ENCODE measurements at places on chromosomes 13 and 19.

DNA sequence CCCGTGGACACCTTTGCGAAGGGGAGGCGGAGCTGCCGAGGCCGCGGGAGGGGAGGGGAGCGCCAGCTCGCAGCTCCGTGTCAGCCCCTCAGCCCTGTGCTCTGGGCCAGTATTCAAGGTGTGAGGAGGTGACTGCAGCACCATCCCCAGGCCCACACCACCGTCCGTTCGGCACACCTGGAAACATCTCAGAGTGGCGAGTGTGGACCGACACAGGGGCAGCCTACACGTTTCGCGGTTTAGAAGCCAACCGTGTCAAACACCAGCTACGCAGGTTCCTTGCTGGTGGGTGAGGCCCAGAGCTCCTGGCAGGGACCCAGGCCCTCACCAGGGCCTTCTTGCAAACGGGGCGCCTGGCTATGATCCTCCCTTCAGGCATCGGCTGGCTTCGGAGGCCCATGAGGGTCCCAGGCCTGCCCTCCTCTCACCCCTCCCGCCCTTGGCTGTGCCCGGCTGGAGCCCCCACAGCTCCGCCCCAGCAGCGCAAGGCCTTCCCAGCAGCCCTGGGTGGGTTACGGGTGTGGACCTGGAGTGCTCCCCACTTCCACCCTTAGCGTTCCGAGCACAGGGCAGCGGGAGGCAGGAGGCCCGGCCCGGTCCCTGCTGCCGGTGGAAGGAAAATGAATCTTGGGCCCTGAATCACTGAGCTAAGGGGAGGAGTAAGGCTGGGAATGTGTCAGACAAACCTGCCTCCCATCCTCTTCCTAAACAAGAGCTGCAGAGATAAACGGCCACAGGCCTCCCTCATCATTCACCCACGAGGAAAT is 1.2 kb downstream of the C13orf46 start:
- no peak for DNase-seq

DNA sequence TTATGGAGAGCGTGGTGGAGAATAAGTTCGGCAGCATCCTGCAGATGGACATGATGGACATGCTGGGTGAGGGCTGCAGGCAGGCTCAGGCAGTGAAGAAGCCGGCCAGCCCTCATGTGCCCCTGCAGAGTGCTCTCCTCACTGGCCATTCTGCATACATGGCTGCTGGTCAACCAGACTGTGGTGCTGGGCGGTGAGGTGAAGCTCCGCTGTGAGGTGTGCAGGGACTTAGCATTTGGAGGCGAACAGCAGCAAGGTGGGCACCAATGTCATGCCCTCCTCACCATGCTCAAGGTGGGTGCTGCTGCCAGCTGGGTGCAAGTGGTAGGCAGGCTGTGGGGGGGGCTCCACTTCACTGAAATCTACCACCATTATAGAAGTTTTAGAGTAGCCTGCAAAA is 5.7 kb upstream of the ZNF492 start:
- no peak for DNase-seq

DNA sequence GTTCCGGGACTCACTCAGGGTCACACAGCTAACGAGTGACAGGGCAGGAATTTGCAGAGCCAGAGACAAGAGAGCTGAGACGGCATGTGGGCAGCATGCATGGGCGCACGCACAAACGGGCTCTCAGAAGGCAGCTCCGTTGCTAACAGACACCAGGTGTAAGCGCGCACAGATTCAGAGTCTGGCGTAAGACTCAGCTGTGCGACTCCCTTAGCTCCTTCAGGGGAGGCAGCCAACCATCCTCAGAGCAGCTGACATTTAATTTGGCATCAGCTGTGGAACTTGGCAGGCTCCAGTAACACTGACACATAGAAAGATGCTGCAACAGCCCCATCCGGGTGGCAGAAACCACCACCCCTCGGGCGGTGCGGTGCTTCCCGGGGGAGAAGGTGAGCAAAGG is 7.5 kb upstream of the TM6SF2 start:
- DNase-seq, result peak; percentile 19

DNA sequence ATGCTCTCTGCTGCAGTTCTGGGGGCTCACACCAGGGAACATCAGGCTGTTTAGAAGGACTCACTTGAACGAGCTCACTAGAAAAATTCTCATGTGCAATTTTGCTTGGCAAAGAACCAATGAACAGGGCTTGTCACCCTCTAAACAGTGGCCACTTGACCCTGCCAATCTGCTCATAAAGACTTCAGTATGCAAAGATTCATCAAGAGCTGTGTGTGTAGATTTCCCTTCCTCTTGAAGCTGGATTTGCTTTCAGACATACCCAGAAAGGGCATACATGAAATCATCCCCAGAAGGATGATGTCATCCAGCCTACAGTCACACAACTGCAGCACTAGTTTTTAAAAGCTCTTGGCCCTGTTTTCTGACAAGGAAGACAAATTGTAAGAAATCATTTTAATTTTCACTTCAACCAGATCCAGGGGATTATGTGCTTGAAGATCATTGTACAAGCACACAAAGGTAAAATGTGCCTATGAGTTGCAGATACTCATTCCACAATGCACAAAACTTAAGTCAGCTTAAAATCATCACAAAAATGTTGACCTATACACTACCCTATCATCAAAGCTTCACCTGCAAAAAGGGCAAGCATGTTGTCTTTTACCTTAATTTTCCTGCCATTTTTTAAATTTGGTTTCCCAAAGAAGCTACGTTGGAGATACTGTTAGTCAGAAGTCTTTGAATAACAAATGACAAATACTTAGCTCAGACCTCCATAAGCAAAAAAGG is 5.2 kb upstream of the STK24 start:
- no peak for DNase-seq

GRCh38 chr19:21483589-21484170 is 21.7 kb upstream of the ZNF429 start:
- DNase-seq, result no peak

DNA sequence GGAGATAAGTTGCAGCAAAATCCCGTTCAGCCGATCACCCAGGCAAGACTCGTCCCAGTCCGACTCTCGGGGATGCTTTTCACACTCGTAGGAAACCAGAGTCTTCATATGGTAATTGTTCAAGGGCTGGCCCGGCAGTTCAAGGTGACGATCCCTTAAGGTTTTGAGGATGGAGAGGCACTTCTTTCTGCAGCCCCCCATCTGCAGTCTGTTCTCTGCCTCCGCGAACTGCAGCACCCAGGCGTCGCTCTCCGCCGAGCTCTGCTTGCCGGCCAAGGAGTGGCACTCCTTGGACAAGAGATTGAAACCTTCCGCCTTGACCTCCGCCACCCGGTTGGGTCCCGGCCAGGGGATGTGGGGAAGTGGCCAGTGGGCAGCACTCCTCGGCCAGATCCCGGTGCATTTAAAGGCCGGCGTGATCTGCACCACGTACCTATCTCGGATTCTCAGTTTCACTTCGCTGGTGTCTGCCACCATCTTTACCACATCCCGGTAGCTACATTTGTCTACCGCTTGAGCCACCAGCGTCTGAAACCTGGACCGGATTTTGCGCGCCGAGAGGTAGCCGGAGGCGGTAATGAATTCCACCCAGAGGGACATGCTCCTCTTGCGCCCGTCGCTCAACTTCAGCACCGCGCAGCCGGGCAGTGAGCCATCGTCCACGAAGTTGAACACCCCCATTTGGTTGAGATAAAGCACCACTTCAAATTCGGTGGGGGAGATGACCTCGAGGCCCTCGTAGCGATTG is 1.1 kb downstream of the MAB21L1 start:
- no peak for DNase-seq

GRCh38 chr13:26941345-26942174 is 181.0 kb upstream of the GPR12 start:
- no peak for DNase-seq

DNA sequence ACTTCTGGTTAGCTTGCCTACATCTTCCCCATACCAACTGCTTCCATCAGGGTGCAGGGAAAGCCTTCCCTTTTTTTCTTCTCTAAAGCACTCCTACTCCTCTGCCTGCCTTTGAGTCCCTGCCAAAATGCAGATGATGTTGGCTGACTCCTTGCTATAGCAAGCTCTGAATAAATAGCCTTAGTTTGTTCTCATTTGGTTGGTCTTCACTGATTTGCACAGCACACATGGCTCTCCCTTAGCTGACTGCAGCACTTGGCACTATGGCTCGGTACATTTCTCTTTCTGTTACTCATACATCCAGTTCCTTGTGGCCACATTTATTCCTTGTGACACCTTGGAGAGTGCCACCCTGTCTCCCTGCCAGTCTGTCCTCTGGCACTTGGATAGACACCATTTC is 249.8 kb downstream of the DCLK1 start:
- DNase-seq, result peak; percentile 88

GRCh38 chr13:40445557-40445990 is 220.9 kb downstream of the FOXO1 start:
- no peak for DNase-seq

GRCh38 chr13:112333756-112334543 is 42.2 kb upstream of the SPACA7 start:
- no peak for DNase-seq

- DNase-seq, result no peak
Observed at GRCh38 chr19:23281663-23282276, 31.6 kb upstream of the ZNF724 start.

GRCh38 chr13:93226065-93226622 is 463 bp upstream of the GPC6 start:
- no peak for DNase-seq

GRCh38 chr13:92028695-92029094 is 630.3 kb downstream of the GPC5 start:
- DNase-seq, result no peak

GRCh38 chr13:44976949-44977583 is 12.2 kb downstream of the NUFIP1 start:
- DNase-seq, result no peak

- DNase-seq, result no peak
Observed at GRCh38 chr13:96785986-96786385, 208.3 kb downstream of the OXGR1 start.

- DNase-seq, result no peak
Observed at GRCh38 chr19:35629332-35629633, 447 bp downstream of the RBM42 start.

- DNase-seq, result no peak
Observed at GRCh38 chr13:93364166-93364565, 137.6 kb downstream of the GPC6 start.

DNA sequence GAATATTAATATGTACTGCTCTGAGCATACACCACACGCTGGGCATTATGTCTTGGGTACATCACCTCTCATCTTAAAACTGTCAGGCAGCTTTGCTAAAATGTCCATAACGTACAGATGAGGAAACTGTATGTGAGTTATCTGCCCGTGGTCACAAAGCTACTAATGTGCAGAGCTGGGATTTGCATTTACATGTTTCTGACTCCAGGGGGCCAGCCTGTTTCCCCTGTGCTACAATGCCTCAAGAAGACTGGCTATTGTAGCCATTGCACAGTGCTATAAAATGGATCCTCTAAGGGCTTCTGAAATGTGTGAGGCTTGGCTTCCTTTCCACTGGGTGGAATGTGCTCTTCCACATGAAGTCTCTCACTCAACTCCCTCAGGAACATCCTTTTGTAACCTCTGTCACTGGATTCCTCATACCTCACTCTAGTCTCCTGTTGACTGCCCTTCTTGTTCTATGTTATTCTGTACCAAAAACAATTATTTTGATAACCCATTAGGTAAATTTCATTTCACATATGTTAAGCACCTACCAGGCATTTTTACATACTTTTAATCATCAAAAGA is 95.6 kb upstream of the HTR2A start:
- DNase-seq, result no peak

DNA sequence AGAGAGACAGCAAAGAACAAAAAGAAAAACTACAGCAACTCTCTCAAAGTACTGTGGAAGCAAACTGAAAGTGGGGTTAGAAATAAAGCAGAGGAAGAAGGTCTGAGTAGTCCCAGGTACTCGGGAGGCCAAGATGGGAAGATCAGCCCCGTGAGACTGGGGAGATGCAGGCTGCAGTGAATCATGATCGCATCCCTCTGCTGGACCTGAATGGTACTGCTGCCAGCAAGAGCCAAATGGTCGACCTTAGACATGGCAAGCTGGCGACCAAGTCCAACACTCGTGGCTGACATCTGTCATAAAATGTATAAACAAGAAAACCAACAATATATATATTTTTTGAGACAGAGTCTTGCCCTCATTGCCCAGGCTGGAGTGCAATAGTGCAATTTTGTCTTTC is 33.7 kb upstream of the ZNF724 start:
- no peak for DNase-seq

- DNase-seq, result no peak
Observed at GRCh38 chr13:33409673-33410510, 124.3 kb upstream of the STARD13 start.

- DNase-seq, result no peak
Observed at GRCh38 chr13:40061466-40062450, 406.3 kb downstream of the COG6 start.

DNA sequence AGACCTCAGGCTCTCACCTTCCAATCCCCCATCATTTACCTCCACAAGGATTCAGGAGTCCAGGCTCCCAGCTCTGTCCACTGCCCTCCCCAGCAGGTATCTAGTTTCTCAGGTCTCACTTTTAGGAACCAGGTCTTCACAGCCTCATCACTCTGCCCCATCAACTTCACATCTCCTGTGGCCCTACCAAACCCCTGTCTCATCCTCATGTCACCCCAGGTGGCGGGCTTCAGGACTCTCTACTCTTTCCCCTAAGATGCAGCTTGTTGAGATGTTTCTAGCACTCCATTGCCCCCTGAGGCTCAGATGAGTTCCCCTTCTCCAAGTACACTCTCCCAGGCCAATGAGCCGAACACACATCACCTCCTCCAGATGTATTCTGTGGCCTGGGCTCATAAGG is 1.5 kb downstream of the PPFIA3 start:
- DNase-seq, result no peak

DNA sequence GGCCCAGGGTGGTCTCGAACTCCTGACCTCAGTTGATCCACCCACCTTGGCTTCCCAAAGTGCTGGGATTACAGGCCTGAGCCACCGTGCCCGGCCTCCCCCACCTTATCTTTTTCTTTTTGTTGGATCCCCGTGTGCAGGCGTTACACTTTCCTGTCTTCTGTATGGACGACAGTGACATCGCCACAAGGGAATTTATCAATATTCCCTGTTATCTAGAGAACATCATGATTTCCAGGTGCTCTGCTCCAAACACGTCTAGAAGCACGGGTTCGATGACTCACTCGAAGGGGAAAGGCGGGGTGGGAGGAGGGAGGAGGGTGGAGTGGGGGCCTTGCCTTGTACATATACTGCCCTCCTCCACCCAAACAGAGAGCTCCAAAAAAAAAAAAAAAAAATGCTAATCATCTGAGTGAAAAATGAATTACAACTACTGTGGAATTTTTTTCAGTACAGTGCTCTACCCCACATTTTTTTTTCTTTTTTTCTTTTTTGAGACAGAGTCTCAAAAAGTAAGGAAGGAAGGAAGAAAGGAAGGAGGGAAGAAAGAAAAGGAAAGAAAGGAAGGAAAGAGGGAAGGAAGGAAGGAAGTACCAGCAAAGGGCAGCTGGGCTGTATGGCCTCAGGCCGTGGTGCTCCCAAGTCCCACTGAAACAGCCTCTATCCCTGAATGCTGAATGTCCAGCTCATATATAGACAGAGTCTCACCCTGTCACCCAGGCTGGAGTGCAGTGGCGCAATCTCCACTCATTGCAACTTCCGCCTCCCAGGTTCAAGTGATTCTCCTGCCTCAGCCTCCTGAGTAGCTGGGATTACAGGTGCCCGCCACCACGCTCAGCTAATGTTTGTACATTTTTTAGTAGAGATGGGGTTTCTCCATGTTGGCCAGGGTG is 36.8 kb downstream of the INSR start:
- no peak for DNase-seq

Measured in NCI-H446 treated with DMSO at 0.1 percent for 48 hours (cell line).